ENCODE measurements at places on chromosomes 7 and 10. TPM values are rescaled to one million over a fixed set of nuclear protein-coding genes. Genes with fewer than 3 reads are reported as not detected.

Gene ZNF487
- total RNA-seq, result 5.2 TPM

Gene PLEKHS1
- total RNA-seq, result not detected

Gene SFTPA1
- not detected for total RNA-seq

Gene AOAH
- 18.0 TPM for total RNA-seq

Gene ZNF503
- total RNA-seq, result 0.26 TPM

Gene PLXNA4
- 45.4 TPM for total RNA-seq

Gene LIPN
- not detected for total RNA-seq

Gene XRCC2
- total RNA-seq, result 15.6 TPM

Gene HMX2
- total RNA-seq, result not detected

DNA sequence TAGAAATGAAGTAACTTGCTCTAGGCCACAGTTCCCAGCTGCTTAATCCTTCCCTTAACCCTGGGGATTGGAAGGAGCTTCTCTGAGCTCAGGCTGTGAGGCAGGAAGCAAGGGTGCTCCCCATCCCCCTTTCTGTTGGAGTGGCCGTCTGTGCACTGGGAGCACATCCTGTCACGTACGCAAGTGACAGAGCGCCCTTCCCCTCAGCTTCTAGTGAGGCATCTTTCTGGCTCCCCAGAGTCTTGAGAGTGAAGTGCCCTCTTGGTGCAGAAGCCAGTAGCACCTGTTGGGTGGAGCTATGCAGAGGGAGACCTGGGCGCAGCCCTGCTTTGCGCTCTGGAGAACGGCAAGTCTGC is 47.8 kb downstream of the SHH start:
- H3K4me3 ChIP-seq, result peak overlapping the region; percentile 68
- DNase-seq, result peak; percentile 86
- peaks cover 77% of the 10 kb centered on the region for H3K36me3 ChIP-seq
- H3K4me1 ChIP-seq, result peaks cover 76% of the 10 kb centered on the region
- H3K27ac ChIP-seq, result peak overlapping the region; percentile 98

- no peak overlapping the region for H3K4me3 ChIP-seq
- no peaks in the 10 kb centered on the region for H3K4me1 ChIP-seq
- no peak for DNase-seq
- no peak overlapping the region for H3K27ac ChIP-seq
Observed at GRCh38 chr7:133735222-133735621, 391.9 kb upstream of the LRGUK start.

DNA sequence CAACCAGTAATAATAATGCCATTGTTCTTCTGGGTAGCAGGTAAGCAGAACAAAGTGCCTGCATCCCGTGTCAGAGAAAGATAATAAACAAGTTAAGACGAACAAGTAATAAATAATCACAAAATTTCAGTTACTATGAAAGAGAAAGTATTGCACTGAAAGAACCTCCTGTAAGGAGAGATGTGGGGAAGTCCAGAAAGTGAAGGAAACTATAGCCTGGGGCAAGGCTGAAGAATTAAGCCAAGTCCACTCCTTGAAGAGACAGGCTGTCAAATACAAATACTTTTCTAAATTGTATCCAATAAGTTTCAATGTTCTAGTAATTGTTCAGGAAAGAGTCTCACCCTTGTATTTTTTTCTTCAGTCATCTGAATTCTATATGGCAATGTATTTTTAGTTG is 611.4 kb downstream of the MAGI2 start:
- H3K27me3 ChIP-seq, result no peaks in the 10 kb centered on the region
- H3K4me1 ChIP-seq, result no peaks in the 10 kb centered on the region
- no peaks in the 10 kb centered on the region for H3K36me3 ChIP-seq
- no peak overlapping the region for H3K4me3 ChIP-seq
- no peak overlapping the region for H3K27ac ChIP-seq

GRCh38 chr10:118950190-118950680 is 79.3 kb upstream of the NANOS1 start:
- peaks cover 9% of the 10 kb centered on the region for H3K4me1 ChIP-seq
- no peak for DNase-seq
- H3K27ac ChIP-seq, result no peak overlapping the region
- no peaks in the 10 kb centered on the region for H3K36me3 ChIP-seq

DNA sequence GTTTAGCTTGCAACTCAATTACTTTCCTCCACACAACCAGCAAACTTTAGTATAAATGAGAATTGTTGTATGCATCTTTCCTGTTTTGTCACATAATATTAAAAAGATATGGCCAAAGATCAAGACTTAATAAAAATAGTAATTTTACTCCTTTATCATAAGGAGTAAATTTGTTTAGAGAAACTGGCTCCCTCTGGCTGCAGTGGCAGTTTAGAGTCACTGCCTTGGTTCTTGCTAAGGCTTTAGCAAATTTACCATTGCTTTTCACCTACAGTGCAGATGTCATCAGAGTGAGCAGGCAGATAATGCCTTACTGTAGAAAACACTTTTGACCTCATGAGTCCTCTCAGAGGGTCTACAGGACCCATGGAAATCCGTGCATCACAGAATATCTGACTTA is 2.6 kb downstream of the PRPF18 start:
- H3K4me3 ChIP-seq, result no peak overlapping the region
- H3K27me3 ChIP-seq, result peaks cover 2% of the 10 kb centered on the region
- DNase-seq, result no peak
- H3K36me3 ChIP-seq, result peaks cover 11% of the 10 kb centered on the region
- no peak overlapping the region for H3K27ac ChIP-seq
- peaks cover 30% of the 10 kb centered on the region for H3K4me1 ChIP-seq

- H3K4me3 ChIP-seq, result no peak overlapping the region
- no peaks in the 10 kb centered on the region for H3K36me3 ChIP-seq
- no peaks in the 10 kb centered on the region for H3K27me3 ChIP-seq
- H3K4me1 ChIP-seq, result no peaks in the 10 kb centered on the region
- H3K27ac ChIP-seq, result no peak overlapping the region
Observed at GRCh38 chr7:133572087-133572486, 319.2 kb downstream of the EXOC4 start.

- no peak for DNase-seq
- no peak overlapping the region for H3K4me3 ChIP-seq
- H3K4me1 ChIP-seq, result peaks cover 15% of the 10 kb centered on the region
- H3K27me3 ChIP-seq, result no peaks in the 10 kb centered on the region
- H3K36me3 ChIP-seq, result peaks cover 22% of the 10 kb centered on the region
Observed at GRCh38 chr7:127591189-127591588, 2.3 kb upstream of the FSCN3 start.

DNA sequence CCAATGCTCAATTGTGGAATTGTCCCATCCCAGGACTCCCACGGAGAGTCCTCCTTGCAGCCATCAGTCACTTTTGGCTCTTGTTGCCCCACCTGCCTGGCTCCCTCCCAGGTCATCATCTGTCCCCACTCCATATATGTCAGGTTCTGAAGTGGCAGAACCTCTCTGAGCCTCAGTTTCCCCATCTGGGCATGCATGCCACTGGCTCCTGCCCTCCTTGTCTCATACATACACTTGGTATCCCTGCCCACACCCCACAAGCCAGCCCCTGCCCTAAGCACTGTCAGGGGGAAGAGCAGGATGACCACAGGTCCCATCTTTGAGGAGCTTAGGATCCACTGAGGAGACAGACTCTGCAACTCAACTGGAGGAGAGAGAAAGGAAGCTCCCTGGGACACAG is 156.9 kb downstream of the GRID1 start:
- no peaks in the 10 kb centered on the region for H3K36me3 ChIP-seq
- DNase-seq, result no peak
- H3K4me1 ChIP-seq, result no peaks in the 10 kb centered on the region
- no peak overlapping the region for H3K27ac ChIP-seq
- H3K27me3 ChIP-seq, result no peaks in the 10 kb centered on the region

GRCh38 chr7:68401313-68401712 is 1197.0 kb upstream of the AUTS2 start:
- H3K27me3 ChIP-seq, result no peaks in the 10 kb centered on the region
- no peak overlapping the region for H3K27ac ChIP-seq
- DNase-seq, result no peak
- no peaks in the 10 kb centered on the region for H3K4me1 ChIP-seq
- no peak overlapping the region for H3K4me3 ChIP-seq

DNA sequence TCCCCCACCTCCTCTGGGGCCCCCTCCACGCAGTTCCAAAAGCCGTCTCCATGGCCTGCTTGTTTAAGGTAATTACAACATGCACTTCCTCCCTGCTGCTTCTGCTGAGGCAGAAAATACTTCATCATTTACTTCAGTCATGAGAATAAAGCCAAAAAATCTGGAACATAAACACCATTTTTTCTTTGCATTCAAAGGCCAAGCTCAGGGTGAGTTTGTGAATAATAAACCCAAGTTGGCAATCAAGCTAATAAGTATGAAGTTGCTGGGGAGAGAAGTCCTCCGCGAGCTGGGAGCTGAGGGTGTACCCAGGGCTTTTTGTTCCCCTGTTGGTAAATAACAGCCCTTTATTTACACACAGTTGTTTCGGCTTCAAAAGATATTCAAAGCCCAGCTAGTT is 70.5 kb downstream of the FAM204A start:
- no peak for DNase-seq
- H3K27ac ChIP-seq, result no peak overlapping the region
- no peaks in the 10 kb centered on the region for H3K36me3 ChIP-seq
- no peak overlapping the region for H3K4me3 ChIP-seq
- peaks cover 35% of the 10 kb centered on the region for H3K27me3 ChIP-seq

GRCh38 chr7:138208864-138209263 is 132.6 kb downstream of the AKR1D1 start:
- no peaks in the 10 kb centered on the region for H3K36me3 ChIP-seq
- no peak overlapping the region for H3K4me3 ChIP-seq
- H3K27me3 ChIP-seq, result no peaks in the 10 kb centered on the region
- no peak for DNase-seq

DNA sequence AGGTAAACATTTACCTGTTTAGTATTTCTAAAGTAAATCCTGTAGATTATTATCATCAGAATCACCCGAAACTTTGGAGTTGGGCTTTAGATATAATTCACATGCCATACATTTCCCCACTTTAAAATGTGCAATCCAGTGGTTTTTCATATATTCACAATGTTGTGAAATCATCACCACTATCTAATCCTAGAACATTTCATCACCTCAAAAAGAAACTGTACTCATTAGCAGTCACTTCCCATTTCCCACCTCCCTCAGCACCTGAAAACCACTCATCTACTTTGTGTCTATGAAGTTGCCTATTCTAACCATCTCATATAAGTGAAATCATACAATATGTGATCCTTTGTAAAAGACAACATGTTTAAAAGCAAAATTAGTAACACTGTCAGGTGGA is 182.6 kb downstream of the FZD1 start:
- no peak overlapping the region for H3K27ac ChIP-seq
- no peaks in the 10 kb centered on the region for H3K27me3 ChIP-seq

- no peaks in the 10 kb centered on the region for H3K27me3 ChIP-seq
- no peaks in the 10 kb centered on the region for H3K4me1 ChIP-seq
- H3K36me3 ChIP-seq, result no peaks in the 10 kb centered on the region
- H3K4me3 ChIP-seq, result no peak overlapping the region
- no peak for DNase-seq
- H3K27ac ChIP-seq, result no peak overlapping the region
Observed at GRCh38 chr7:8638076-8638475, 204.7 kb downstream of the NXPH1 start.

- no peak overlapping the region for H3K4me3 ChIP-seq
- peaks cover 19% of the 10 kb centered on the region for H3K4me1 ChIP-seq
- H3K27ac ChIP-seq, result no peak overlapping the region
- peaks cover 43% of the 10 kb centered on the region for H3K36me3 ChIP-seq
- no peaks in the 10 kb centered on the region for H3K27me3 ChIP-seq
Observed at GRCh38 chr10:22560913-22561239, 153.5 kb downstream of the PIP4K2A start.

DNA sequence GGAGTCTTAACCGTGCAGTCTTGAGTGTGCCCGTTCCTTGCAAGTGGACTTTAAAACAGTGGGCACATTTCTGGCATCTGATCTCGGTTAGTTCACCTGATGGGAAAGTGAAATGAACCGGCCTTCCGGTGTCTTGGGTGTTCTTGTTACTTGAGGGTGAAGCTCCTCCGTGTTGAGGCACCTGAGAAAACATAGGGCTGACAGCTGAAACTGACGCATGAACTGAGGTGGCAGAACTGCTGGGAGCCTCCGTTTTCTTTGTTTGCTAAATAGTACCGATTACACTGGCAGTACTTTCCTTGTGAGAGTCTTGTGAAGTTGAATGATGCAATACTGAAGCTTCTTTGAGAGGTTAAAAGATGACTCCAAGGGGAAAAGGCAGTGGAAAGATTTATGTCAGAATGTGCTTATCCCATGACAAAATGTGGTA is 62.8 kb upstream of the SAMD8 start:
- H3K27ac ChIP-seq, result no peak overlapping the region
- H3K27me3 ChIP-seq, result peaks cover 4% of the 10 kb centered on the region
- H3K36me3 ChIP-seq, result no peaks in the 10 kb centered on the region

- DNase-seq, result no peak
- no peak overlapping the region for H3K27ac ChIP-seq
- peaks cover 28% of the 10 kb centered on the region for H3K27me3 ChIP-seq
- H3K4me1 ChIP-seq, result peaks cover 49% of the 10 kb centered on the region
- H3K36me3 ChIP-seq, result no peaks in the 10 kb centered on the region
Observed at GRCh38 chr10:73906524-73907447, 4.1 kb upstream of the PLAU start.

DNA sequence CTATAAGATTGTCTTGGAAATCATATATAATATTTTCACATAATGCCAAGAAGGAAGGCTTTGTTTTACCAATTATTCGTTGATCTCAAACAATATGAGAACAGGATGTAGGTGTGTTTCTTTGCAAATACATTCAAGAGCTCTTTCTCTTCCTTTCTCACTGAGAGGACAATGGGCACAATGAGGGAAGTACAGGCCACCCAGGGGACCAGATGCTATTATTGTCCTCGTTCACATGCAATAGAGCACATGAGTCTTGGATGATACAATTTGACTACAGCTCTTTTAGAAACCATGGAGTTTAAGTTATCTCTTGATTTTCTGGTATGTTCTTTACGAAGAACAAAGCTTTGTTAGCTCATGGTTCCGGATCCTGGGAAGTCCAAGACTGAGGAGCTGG is 323.7 kb upstream of the KLF6 start:
- peaks cover under 1% of the 10 kb centered on the region for H3K36me3 ChIP-seq
- H3K27ac ChIP-seq, result no peak overlapping the region
- H3K4me3 ChIP-seq, result no peak overlapping the region
- peaks cover 3% of the 10 kb centered on the region for H3K4me1 ChIP-seq
- no peak for DNase-seq
- H3K27me3 ChIP-seq, result peaks cover 4% of the 10 kb centered on the region

DNA sequence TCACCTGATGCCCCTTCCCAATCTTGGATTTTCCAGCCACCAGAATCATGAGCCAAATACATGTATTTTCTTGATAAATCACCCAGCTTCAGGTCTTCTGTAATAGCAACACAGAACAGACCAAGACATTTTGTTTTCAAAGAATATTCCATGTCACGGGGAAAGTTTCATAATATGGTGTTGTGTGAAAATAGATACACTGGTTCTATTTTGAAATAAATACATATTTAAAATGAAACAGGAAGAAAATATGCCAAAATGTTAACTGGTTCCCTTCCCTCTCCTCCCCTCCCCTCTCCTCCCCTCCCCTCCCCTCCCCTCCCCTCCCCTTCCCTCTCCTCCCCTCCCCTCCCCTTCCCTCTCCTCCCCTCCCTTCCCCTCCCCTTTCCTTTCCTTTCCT is 30.3 kb upstream of the CAMK1D start:
- no peak overlapping the region for H3K4me3 ChIP-seq
- H3K36me3 ChIP-seq, result no peaks in the 10 kb centered on the region
- DNase-seq, result no peak
- H3K27ac ChIP-seq, result no peak overlapping the region
- H3K4me1 ChIP-seq, result no peaks in the 10 kb centered on the region
